A549 treated with CpdA at 1 μM for 4 hours (cell line): ENCODE measurements at places on chromosomes 3 and 15. TPM values are rescaled to one million over a fixed set of nuclear protein-coding genes. Genes with fewer than 3 reads are reported as not detected.

Gene SLC38A3
- total RNA-seq, result 0.01 to 0.04 TPM in 2 of 5 replicates, not detected in the others

Gene POLR2M
- total RNA-seq, result 46.7 to 98.0 TPM (median 57.2 TPM) in 5 replicates

Gene FETUB
- total RNA-seq, result 0.05 to 0.13 TPM in 2 of 5 replicates, not detected in the others

Gene CCR8
- total RNA-seq, result not detected in 5 replicates

Gene CEP63
- total RNA-seq, result 11.4 to 21.1 TPM (median 14.6 TPM) in 5 replicates

Gene IL12A
- total RNA-seq, result 0.58 to 1.2 TPM (median 0.92 TPM) in 5 replicates

Gene GP9
- not detected in 5 replicates for total RNA-seq

Gene EIF4A2
- 133 to 149 TPM (median 136 TPM) in 5 replicates for total RNA-seq

Gene MORC1
- total RNA-seq, result not detected in 5 replicates

Gene MAPKAPK3
- total RNA-seq, result 21.9 to 27.4 TPM (median 24.5 TPM) in 5 replicates

Gene HHLA2
- 0.03 to 0.12 TPM in 2 of 5 replicates, not detected in the others for total RNA-seq

Gene GOLGA8R
- 0.11 to 0.28 TPM (median 0.22 TPM) in 5 replicates for total RNA-seq

Gene P3H2
- total RNA-seq, result 33.7 to 53.0 TPM (median 44.6 TPM) in 5 replicates

Gene THSD4
- 18.1 to 24.2 TPM (median 20.9 TPM) in 5 replicates for total RNA-seq

Gene CCR3
- total RNA-seq, result not detected in 5 replicates

Gene KLF13
- total RNA-seq, result 65.9 to 84.1 TPM (median 73.4 TPM) in 5 replicates

Gene CNTN6
- not detected in 5 replicates for total RNA-seq

Gene PARP15
- total RNA-seq, result not detected in 5 replicates

Gene TEX55
- total RNA-seq, result 0.03 TPM in 1 of 5 replicates, not detected in the others

Gene PTH1R
- 0.37 to 0.52 TPM (median 0.48 TPM) in 4 of 5 replicates, not detected in the other for total RNA-seq

Gene CCDC54
- not detected in 5 replicates for total RNA-seq

Gene FMN1
- 0.27 to 0.59 TPM (median 0.41 TPM) in 5 replicates for total RNA-seq

Gene CCR9
- total RNA-seq, result not detected in 5 replicates

Gene A4GNT
- total RNA-seq, result not detected in 5 replicates

Gene C3orf85
- total RNA-seq, result not detected in 5 replicates
